ENCODE measurements at places on chromosomes 5 and 9.

DNA sequence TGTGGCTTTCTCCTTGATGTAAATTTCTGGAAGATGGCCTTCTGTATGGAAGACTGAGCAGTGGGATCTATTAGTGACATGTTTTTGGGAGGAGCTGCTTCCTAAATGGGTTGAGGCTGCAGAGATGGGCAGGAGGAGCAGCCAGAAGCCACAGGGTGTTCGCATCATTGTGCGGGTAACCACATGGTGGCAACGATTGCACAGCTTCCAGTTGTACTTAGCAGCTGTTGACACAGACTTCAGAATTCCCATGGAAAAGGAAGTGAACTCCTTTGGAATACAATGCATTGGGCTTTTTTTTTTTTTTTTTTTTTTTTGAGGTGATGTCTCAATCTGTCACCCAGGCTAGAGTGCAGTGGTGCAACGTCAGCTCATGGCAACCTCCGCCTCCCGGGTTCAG, 297.3 kb downstream of the NR3C1 start:
- DNase-seq: no peak

DNA sequence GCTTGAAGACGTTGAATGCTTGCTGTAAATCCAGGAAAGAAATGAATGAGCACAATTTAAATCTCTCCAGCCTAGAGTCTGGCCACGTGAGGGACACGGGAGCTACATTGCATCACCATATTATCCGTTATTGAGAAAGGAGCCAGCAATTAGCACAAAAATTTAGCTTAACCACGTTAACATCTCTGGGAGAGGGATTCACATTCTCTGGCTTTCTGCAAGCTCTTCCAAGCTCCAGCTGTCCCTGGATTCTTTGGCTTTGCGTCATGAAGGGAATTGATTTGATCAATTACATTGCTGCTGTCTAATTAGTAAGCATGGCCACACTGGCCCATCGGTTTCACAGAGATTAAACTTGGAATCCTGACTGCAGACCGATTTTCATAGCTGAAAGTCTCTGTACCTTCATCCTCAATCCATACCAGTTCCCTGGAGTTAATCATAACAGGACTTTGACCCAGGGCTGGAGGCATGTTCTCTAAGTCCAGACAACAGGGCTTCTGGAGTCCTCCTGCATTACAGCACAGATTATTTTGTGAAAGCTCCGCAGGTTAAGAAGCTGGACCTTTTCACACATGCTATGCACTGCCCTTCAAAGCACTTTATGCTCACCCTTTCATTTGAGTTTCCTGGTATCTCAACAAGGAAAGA, 31.6 kb downstream of the ADRA1B start:
- no peak for DNase-seq

DNA sequence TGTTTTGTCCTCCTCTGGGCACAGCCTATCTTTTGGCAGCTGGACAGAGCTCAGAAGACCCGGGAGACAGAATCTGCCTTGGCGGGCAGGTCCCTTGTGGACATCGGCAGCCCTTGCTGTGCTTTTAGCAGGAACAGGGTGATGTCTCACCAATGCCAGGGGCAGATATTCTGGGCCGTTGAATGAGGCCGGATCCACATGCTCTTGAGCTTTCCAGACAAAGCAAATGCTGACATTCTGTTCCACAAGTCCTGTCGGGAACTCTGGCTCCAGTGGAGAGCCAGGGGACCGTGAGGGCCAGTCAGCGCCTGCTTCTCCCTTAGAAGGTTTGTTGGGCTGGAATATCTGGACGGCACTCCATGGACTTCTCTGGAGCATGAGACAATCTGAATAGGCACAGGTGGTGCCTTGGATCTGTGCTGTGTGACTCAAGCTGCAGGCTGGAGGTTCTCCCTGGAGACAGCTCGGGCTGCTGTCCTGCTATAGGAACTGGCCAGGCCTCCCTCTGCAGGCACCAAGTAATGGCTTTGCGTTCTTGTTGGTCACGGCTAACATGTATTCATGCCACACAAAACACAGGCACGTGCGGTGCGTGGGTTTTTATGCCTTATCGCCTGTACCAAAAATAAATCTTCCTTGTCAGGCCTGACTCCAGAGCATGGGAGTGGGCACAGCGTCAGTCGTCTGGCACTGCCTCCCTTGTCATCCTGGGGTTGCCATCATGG, 80.3 kb downstream of the GADD45G start:
- DNase-seq: no peak

- peak; percentile 23 for DNase-seq
These were observed 276.5 kb downstream of the ARHGEF28 start for GRCh38 chr5:73902327-73903051.
